ENCODE measurements at places on chromosomes 2 and 18.
A peak's percentile ranks its signal among the peaks of the same experiment; 100 is the strongest.

GRCh38 chr2:25572638-25573037 lies 100.7 kb downstream of the DTNB start:
- no peak for DNase-seq

DNA sequence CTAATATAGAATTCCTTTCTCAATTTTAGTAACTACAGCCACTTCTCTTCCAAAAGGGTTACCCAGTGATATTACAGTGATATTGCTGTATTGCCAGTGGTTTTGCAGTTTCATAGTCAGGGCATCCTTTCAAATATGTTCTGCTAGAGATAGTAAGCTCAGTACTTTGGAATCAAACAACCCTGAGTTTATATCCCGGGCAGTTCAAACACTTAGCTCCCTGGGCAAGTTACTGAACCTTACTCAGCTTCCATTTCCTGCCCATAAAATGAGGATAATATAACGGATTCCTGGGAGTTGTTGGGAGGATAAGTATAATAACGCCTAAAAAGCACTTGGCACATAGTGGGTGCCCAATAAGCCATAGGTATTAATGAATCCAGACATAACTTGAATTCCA lies 212.6 kb upstream of the PARD3B start:
- no peak for DNase-seq

DNA sequence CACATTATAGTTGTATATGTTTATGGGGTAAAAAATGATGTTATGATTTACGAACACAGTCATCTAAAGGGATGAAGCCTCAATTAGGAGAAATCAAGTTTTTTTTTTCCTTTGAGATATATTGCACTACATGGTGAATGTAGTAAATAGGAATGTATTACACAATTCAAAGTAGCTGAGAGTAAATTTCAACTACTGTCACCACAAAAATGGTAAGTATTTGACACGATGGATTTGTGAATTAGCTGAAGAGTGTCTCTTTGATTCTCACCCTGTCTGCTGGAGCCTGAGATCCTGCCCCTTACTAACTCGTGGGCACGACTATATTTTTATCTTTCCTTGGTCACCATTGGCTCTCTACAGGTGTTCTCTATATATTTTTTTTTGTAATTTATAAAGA lies 540.4 kb upstream of the DSEL start:
- DNase-seq, result no peak

- peak; percentile 32 for DNase-seq
Observed at GRCh38 chr2:240915526-240916341, 9.6 kb downstream of the CROCC2 start.

GRCh38 chr2:157441072-157441454 lies 2.8 kb downstream of the CYTIP start:
- no peak for DNase-seq

- DNase-seq, result no peak
Observed at GRCh38 chr2:60412027-60412426, 141.4 kb downstream of the BCL11A start.

- no peak for DNase-seq
Observed at GRCh38 chr2:168188002-168188401, 59.4 kb downstream of the STK39 start.

DNA sequence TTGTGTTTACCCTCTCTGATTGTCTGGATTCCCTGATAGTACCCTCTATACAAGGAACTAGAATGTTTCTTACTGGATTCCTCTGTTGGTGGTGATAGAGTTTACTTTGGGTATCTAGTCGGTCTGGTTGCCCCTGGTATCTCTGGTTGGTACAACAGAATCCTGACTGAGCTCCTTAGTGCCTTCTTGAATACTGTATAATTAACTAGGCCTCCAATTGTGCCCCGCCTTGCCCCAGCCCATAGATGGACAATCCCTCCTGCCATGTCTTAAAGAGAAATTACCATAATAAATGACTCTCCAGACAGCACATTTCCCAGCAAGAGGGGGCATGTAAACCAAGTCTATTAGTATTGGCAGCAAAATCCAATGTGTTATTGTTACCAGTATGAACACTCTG lies 2.3 kb downstream of the SCN1A start:
- DNase-seq, result no peak

GRCh38 chr2:201806442-201807170 lies at the start of gene CDK15:
CDK15 (plus strand) TSS chr2:201806537; CDS start chr2:201806665, 128 bp downstream.
- peak; percentile 20 for DNase-seq

DNA sequence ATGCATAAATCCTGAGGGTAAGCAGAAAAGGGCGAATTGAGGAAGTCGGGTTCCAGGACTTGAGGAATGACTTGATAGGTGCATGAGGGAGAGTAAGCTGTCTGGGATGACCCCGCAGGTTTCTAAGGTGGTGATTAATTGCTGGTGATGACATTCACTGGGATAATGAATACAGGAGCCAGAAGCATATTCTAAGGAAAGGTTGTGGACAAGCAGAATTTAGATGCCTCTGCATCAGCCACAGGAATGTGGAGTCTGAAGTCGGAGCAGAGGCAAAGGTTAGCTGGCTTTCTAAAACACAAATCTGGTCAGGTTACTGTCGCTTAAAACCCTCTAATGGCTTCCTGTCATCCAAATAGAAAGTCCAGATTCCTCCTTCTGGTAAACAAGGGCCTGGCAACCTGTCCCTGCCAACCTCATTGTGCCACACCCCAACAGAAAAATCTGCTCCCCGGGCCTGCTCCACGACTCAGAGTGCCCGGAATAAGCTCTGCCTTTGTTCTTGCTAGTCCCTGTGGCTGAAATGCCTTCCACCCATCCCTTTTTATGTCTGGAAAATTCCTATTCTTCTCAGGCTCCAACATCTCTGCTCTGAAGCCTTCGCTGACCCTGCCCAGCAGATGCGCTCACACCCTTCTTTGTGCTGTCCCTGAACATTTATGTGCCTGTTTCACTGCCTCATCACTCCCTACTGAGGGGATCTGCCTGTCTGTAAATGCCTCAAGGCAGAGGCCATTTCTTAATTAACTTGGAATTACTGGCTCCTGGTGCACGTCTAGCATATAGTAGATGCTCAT lies 11.3 kb upstream of the TMEM214 start:
- DNase-seq, result no peak

- DNase-seq, result no peak
Observed at GRCh38 chr2:172000696-172001361, 1.1 kb downstream of the METAP1D start.

DNA sequence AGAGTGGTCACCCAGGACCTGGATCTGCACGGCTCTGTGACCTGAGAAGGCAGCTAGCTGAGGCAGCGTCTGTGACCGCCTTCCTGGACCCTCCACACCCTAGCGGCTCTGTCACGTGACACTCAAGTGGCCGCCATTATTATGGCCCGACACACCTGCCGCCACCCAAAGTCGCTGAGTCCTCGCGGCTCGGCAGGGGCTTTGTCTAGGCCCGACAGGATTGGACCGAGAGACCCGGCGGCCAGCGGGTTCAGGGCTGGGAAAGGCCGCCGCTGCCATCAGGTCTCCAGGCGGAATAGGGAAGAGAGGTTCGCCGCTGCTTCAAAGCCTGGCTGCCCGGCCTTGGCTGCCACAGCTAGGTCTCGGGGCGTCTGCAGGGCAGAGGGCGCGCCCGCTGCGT lies 1162.5 kb upstream of the LRRTM1 start:
- peak; percentile 10 for DNase-seq

GRCh38 chr2:192960945-192961344 lies 766.2 kb upstream of the TMEFF2 start:
- no peak for DNase-seq

DNA sequence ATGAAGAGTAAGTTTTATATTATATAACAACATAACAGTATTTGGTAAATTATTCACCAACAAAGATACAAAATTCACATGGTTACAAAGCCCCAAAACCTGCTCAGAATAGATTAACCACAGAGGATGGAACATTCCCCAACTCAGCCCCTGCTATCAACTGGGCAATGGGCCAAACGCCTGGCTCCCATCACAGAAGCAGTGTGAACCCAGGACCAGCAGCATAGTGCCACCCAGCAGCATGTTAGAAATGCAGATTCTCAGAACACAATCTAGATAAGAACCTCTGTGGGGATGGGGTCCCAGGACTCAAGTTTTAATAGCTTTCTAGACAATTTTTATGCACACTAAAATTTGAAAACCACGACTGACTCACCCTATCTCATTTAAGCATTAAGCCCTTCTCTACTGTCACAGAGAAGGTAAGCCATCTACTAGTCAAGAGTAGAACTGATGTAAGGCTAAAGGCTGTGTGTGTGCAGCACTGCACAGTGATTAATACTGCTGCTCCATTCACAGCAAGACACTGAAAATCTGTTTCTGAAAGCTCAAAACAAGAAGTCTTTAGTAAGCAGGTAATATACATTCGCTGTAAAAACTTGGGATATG lies 15.2 kb downstream of the AFG3L2 start:
- DNase-seq, result peak; percentile 83

DNA sequence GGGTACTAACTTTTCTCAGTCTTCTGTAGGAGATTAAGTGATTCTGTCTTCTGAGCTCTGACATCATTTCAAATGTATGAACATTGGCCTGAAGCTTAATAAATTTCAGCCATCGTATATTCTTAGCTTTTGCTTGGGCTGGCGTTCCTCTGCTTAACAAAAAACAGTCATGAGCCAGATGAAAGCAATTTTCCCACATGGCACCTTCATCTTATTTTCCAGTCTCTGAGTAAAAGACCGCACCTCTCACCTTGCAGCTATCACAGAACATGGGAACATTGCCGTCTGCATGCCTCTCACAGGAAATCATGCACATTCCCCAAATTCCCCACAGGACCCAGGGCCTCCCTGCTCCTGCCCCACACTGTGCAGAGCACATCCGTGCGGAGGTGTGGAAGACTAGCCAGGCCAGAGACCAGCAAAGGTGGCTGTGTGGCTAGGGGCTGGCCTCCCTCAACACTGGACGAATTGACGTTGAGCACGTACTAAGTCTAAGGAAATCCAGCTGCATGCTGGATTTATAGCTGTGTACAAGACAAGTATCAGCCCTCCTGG lies 531.8 kb upstream of the ID2 start:
- no peak for DNase-seq

- no peak for DNase-seq
Observed at GRCh38 chr2:188784269-188784762, 189.9 kb upstream of the COL3A1 start.

- DNase-seq, result no peak
Observed at GRCh38 chr2:101818531-101819451, 121.3 kb downstream of the MAP4K4 start.

- no peak for DNase-seq
Observed at GRCh38 chr2:47687856-47688255, 95.1 kb upstream of the MSH6 start.
